Daoy (cell line): ENCODE measurements at places on chromosomes 4 and X. TPM values are rescaled to one million over a fixed set of nuclear protein-coding genes. Genes with fewer than 3 reads are reported as not detected.

The TCEAL5 gene
- total RNA-seq, result not detected in 2 replicates

The F9 gene
- total RNA-seq, result not detected in 2 replicates

The MOSPD2 gene
- total RNA-seq, result 7.8 and 9.9 TPM in 2 replicates

The CLCN4 gene
- 4.2 and 8.8 TPM in 2 replicates for total RNA-seq

The AKAP4 gene
- total RNA-seq, result not detected in 2 replicates

The SSX2B gene
- total RNA-seq, result 1.5 and 2.6 TPM in 2 replicates
